Vagina (tissue), 2 donors: ENCODE measurements at places on chromosomes 1 and 21.

- no peak for DNase-seq
These were observed 130.7 kb upstream of the CHRM3 start for GRCh38 chr1:239255628-239256160.

DNA sequence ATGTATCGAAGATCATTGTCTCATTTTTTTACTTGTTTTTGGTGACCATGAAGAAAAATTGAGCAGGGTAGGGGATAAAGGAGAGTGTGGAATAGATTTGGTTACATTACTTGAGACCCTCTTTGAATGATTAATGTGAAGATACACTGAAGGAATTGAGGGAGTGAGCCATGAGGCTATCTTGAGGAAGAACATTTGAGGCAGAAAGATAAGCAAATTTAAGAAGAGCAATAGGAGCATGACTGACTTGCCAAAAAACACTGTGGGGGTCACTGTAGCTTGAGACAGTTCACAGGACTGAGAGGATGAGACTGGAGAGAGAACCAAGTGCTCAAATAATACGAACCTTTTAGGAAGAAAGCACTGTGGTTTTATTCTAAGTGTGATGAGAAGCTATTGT lies 43.1 kb upstream of the PTPRC start:
- DNase-seq: no peak

GRCh38 chr1:12634696-12635202 lies 9.1 kb upstream of the AADACL4 start:
- no peak for DNase-seq

DNA sequence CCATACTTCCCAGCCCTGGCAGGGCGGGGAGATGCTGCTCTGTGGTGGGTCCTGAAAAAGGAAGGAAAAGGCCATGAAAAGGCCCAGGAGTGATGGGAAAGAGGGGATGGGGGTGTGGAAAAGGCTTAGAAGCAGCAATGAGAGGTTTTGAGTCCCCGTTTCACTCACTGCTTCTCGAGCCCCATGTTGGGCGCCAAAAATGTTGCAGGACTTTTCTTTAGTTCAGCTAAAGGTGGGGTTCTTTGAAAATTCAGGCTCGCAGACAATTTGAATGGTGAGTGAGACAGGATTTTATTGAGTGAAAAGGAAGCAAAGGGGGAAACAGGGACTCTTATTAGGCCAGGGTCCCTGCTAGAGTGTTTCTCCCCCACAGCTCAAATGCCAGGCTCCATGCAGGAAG lies 93.1 kb downstream of the MRPS6 start:
- DNase-seq: no peak

- no peak for DNase-seq
These were observed 23.5 kb downstream of the F11R start for GRCh38 chr1:160997323-160998038.
